ENCODE measurements at places on chromosomes 3 and 15.

DNA sequence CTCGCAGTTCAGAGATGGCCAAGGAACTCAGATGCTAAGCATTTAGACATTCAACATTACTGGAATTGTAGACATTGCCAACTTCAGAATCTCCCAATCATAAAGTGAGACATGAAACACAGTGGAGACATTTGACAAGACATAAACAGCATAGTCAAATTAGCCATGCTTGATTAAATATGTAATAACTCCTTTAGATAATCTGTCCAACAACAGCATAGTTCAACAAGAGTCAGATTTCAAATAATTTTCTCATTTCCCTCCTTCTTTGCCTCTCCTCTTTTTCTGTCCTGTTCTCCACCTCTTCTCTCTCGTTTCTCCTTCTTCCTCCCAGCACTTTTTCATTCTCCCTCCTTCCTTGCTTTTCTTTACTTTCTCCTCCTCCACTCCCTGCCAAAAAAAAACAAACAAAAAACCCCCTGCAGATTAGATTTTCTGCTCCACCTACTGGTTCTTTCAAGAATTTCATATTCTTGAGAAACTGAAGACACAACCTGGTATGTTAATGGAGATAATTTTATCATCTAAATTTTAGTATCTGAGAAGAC, 20.2 kb downstream of the CPOX start:
- no peak for DNase-seq

- DNase-seq, result no peak
These were observed 8.7 kb upstream of the GRM2 start for GRCh38 chr3:51698209-51698608.

- no peak for DNase-seq
These were observed 77.0 kb upstream of the UMPS start for GRCh38 chr3:124653071-124653796.

DNA sequence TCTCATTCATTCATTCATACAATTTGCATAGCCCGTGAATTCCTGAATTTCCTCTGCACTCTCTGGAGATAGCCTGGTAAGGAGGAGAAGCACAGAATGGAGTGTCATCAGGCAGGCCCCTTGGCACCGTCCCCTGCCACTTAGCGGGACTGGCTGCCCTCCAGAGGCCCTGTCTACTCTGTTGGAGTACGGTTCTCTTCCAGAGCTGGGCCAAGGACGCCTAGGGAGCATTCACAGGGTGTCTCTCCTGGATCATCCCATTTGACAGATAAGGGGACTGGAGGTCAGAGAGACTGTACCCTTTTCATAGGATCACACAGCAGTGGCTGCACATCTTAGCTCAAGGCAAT, 48.0 kb downstream of the PTH1R start:
- DNase-seq, result no peak

- no peak for DNase-seq
These were observed 427.5 kb downstream of the TUSC7 start for GRCh38 chr3:117137065-117137464.

DNA sequence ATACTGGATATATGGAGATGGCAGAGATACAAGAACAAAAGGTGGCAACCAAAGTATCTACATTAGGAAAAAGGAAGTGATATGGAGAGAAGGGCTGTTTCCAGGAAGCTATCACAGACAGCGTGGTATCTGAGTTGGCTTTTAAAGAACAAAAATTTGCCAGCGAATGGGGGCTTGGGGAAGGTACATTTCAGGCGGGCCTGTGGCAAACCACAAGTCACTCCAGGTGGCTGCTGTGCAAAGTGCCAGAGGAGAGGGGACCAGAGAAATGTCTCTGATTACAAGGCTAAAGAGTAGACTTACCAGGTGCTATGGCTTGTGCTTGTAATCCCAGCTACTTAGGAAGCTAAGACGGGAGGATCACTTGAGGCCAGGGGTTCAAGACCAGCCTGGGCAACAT, 91.1 kb downstream of the MSL2 start:
- DNase-seq, result no peak

DNA sequence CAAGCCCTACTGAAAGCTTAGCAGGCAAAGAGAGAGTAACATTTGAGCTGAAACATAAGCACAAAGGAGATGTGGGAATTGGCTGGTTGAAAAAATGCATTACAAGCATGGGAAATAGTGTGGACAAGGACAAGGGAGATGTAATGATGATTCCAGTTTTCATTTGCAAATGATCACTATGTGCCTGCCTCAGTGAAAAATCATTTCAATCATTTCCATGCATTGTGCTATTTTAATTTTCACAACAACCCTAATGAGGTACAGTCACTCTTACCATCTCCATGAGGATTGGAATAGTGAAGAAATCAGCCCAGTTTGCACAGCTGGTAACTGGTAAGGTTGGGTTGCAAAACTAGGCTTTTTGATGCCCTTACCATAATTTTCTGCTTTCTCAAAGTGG, 123.2 kb downstream of the ARNT2 start:
- no peak for DNase-seq

DNA sequence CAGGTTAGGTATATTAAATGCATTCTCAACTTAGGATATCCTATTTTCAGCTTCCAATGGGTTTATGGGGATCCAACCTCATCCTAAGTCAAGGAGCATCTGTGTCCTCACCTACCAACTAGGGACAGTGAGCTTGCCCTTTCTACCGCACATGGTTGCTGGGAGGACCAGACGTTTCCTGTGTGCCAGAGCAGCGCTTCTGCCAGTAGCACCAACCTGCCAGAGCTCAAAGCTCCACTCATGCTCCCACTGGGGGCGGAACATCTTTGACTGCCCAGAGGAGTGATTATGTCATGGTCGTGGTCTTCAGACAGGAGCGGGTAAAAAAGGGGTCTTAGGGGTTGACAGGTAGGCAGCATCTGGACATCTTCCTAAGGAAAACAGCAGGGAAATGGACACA, 24.7 kb downstream of the XPC start:
- no peak for DNase-seq

GRCh38 chr3:130759692-130760338, 13.2 kb upstream of the PIK3R4 start:
- peak; percentile 69 for DNase-seq

DNA sequence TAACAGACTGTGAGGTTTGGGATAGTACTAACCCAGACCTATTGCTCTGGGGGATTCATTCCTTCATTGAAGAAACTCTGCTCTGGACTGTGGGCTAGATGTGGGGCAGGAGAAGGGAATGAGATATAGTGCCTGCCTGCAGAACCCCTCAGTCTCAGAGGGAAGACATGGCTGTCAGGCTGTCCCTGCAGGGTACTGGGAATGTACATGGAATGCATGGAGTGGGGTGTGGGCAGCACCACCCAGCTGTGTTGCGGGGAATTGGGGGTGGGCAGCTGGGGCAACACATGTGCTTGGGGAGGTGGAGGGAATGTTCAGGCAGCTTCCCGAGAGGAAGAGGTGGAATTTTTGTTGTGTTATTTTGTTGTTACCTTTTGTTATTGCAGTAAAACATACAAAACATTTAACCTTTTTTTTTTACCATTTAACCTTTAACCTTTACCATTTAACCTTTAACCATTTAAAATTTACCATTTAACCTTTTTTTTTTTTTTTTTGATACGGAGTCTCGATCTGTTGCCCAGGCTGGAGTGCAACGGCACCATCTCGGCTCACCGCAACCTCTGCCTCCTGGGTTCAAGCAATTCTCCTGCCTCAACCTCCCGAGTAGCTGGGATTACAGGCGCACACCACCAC, 7.3 kb downstream of the PAQR5 start:
- DNase-seq, result no peak

DNA sequence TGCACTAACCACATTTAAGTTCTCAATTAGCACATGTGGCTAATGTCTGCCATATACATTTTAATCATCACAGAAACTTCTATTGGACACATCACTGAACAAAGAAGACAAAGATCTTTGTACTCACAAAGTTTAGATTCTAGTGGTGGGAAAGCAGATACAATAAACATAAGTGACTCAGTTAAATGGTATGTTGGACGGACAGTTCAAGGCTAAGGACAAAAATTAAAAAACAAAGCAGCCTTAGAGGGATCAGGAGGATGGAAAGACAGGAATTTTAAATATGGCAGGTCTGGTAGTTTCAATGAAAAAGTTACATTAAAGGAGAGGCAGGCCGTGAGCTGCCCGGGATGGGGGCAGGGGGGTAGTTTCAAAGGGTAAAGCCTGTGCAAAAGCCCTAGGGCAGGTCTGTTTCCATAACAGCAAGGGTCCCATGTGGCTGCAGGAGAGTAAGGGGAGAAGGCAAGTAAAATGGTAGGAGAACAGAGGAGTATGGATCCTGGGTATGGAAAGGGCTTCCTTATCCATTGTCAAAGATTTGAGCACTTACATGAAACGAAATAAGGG, 220.7 kb downstream of the FHIT start:
- DNase-seq, result no peak
